Mammary epithelial cell (primary cell): ENCODE measurements at places on chromosomes 3 and 15.

DNA sequence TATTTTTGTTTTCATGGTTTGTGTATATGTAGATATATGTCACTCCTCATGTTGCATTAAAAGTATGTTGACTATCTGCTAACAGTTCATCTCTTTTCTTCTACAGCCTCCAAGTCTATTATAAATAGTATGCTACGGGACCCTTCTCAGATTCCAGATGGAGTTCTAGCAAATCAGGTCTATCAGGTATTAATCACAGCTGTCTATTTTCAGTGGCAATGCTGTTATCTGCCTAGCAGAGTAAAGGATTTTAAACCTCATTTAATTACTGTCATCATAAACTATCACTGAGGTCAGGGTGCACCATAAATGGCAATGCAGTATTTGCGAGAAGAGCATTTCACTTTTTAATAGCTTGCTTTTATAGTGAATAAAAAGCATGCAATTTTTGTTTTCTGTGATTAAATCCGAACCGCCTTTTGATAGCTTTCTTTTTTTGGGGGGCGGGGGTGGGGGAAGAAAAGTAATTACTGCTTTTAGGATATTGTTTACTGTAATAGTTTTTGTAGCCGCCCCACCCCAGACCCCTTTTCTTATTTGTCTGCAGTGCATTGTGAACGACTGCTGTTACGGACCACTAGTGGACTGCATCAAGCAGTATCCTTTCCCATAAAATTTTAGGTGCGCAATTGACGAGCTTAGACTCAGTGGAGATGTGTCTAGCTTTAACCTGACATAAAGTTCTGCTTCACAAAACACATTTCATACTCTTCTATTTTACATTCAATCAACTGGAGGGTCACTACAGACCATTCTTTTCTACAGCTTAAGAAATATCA lies 112.3 kb downstream of the CDIN1 start:
- DNase-seq: no peak

DNA sequence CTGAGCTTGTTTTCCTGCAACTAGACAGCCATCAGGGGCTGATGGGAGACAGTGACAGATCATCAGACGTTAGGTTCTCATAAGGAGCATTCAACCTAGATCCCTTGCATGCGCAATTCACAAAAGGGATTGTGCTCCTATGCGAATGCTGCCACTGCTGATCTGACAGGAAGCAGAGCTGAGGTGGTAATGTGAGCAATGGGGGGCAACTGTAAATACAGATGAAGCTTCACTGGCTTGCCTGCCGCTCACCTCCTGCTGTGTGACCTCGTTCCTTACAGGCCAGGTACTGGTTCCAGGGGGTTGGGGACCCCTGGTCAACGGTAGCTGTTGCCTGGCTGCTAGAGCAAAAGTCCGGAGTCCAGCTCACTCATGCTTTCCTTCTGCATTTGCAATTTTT lies 26.4 kb upstream of the KCNAB1 start:
- DNase-seq: no peak

GRCh38 chr15:77599899-77600298 lies 32.8 kb downstream of the LINGO1 start:
- no peak for DNase-seq

- DNase-seq: peak; percentile 98
These were observed 74.3 kb downstream of the MYO1E start for GRCh38 chr15:59298225-59298853.

- DNase-seq: peak; percentile 87
These were observed 645.8 kb upstream of the NR2F2 start for GRCh38 chr15:95684693-95685115.
